Right atrium auricular region (tissue), 2 donors: ENCODE measurements at places on chromosomes 4 and X.

DNA sequence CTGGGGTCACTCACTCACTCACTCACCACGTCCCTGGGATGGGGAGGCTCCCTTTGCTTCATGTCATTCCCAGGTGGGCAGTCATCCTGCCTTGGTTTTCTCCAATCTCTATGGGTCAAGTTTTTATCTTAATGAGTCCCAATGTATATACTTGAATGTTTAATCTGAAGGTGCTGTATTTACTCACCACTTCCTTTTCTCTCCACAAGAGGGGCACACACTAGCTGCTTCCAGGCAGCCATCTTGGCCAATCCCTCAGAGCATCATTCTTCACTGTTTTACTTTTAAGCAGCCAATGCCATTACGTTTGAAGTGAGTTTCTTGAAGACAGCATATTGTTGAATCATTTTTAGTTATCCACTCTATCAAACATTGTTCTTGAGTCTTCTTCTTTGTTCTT, 153.4 kb upstream of the ARSJ start:
- no peak for DNase-seq

- DNase-seq: no peak
Observed at GRCh38 chrX:13699183-13699826, 10.4 kb downstream of the RAB9A start.

DNA sequence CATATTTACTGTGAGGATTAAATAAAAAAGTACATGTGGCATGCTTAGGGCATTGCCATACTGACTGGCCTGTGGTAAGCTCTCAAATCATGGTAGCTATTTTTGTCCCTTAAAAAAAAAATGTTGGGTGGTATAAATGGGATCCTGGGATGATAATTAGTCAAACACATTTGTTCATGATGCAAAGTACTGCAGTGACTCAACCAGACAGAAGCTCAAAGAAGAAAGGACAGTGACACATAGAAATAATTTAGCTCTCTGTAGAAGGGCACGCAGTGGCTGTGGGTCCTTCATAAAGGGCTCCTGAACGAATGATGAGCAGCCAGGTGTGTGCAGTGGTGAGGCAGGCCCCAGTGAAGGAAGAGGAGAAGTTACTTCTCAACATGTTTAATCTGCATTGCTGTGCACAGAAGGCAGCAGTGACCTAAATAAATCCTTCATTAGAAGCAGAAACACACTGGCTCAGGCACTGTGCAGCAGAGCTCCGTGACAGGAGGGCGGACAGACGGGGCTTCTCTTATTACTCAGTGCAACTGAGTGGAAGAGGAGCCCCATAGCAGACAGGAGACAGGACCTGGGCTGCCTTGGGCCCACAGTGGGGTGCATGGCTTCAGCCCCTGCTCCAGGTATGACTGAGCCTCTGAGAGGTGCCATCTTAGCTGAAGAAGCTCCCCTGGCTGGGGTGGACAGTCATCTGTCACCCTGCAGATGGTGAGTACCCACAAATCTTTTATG, 20.3 kb downstream of the HS3ST1 start:
- DNase-seq: no peak

DNA sequence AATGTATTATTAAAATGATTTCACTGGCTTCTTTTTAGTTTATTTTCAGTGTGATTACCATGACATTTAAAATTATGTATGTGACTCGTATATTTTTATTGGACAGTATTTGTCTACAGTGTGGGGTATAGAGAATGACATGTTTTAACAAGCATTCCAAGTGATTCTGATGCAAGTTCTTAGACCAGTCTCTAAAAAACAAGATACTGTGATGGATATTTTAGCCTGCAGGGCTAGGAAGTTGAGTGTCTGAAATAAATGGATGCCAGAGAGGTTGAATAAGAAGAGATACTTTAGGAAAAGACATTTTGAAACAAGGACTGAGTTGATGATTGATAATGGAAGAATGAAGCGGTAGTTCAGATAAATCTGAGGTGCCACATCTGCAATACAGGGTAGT, 3.5 kb upstream of the MAD2L1 start:
- DNase-seq: no peak

DNA sequence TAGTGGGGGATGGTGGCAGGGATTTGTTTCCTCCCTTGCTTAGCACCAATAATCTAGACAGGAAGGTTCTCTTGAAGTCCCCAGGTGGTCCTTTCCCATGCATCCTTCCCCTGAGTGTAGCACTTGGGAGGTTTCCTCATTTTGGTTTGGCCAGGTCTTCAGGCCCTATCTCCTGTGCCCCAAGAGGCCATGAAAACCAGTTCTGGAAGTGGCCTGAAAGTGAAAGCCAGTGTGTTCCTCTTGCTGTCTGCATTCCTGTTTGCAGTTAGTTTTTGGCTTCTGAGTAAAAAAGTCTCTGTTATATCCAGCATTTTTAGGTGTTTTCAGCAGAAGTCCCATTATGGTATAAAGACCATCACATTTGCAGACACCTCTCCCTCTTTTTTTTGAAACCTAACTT, 59.5 kb downstream of the MTM1 start:
- DNase-seq: no peak

- no peak for DNase-seq
Observed at GRCh38 chr4:53890461-53890860, 173.9 kb downstream of the CHIC2 start.

GRCh38 chr4:74628852-74629620, 165.3 kb downstream of the BTC start:
- no peak for DNase-seq

DNA sequence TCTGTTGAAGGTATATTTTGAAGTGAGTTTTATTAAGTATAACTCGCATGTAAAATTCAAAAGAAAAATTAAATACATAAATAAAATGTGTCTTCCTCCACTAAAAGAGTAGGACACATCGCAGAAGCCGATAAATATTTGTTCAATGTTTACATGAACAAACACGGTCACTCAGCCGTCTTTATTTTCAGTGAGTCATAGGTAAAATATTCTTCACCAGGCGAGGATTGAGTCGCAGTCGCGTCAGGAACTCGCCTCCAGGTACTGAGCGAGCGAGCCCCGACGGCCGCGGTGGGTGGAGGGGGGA, 271 bp upstream of the FUNDC2 start:
- DNase-seq: no peak

DNA sequence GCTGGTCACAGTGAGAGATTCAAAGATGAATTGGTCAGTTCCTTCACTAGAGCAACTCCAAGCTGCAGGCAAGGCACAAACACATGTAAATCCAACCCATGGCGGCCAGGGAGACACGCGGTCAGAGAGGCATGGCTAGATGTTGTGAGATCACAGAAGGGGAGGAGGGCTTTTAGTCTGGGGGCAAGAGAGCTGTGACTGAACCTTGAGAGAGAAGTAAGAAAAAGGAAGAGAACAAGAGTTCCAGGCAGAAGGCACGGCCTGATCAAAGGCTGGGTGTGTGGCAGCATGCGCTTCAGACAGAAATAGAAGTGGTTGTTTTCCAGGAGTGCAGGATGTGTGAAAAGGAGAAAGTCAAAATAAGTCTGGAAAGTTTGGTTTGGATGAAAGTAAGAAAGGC, 15.9 kb downstream of the CCDC149 start:
- DNase-seq: no peak

DNA sequence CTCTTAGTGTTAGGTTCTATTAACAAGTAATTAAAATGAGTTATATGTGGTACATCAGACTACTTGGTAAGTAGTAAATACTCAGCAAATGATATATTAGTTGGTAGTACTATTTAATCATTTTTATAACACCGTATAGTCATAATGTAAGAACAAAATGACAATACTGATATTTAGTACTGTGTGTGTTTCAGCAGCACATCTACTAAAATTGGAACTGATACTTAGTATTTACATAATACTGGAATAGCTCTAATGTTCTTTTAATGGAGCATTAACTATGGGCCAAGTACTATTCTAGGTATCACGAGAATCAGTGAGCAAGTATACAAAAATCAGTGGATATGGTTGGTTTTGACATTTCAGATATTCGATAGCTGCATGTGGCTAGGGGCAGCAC, 35.3 kb downstream of the ERVMER34-1 start:
- no peak for DNase-seq

DNA sequence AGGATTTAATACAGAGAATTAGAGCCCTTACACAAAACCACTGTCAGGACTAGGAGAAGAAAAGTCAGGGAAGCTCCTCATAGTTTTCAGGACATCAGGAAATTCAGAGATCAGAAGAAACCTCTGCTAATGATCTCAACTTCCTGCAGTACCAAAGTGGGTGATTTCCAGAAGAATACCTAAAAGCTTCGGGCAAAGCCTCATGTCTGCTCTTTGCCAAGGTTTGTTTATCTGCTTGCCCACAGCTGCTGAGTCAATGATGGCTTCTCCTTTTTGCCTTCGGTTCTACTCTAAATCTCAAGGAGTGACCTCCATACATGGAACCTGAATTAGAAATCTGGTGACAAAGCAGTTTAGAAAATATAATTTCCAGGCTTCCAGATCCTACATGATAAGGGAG, 68.4 kb downstream of the USP38 start:
- no peak for DNase-seq

DNA sequence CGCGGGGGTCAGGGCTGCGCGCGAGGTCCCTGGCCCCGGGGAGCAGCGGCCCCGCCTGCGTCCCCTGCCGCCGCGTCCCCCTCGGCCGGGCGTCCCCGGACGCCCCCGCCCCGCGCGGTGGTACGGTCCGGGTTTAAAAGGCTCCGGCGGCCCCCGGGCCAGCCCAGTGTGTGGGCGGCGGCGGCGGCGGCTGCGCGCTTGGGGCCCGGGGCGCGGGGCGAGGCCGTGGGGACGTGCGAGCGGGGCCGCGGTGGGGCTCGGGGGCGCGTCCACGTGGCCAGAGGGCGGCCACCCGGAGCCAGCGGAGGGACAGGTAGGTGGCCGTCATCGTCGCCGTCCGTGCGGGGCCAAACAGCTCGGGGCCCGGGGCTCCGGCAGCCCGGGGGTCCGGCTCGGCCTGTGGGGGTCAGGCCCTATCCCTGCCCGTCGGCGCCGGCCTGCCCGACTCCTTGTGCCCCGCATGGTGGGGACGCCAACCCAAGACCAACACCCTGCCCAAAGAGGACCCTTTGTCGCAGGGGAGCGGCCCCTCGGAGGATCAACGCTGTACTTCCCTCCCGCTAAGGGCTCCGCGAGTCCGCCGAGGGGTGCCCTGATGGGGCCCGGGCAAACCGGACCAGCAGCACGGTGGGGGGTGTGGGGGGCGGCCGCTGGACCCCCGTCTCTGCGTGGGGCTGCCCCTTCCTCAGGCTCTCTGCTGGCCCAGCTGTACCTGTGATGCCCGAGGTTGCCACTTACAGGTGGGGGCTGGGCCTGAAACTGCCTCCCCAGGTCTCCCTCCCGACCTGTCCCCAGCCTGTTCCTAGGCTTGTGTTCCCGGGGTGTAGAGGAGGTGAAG, at the start of gene PLXNA3:
TSS of gene PLXNA3 (plus strand) at position 166 of the 838 bp plus-strand sequence. CDS start 1,903 bp downstream, outside the sequence.
- no peak for DNase-seq

GRCh38 chr4:20805716-20806115, 105.5 kb downstream of the PACRGL start:
- no peak for DNase-seq

DNA sequence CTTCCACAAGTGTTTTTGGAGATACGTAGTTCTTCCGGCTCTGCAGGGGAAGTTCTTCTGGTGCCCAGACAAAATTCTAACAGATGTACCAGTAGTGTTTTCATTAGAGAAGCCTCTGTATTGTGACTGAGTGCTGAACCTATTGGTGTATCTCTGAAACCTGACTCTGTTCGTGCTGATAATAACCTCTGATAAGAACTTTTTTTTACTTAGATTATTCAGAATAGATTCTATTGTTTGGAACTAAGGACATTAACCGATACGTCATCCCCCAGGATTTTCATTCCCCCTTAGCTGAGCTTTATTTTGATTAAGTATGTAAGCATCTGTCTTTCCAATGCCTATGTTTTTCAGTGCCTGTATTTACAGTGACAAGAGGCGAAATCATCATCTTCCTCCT, 362.9 kb downstream of the PDGFC start:
- no peak for DNase-seq

DNA sequence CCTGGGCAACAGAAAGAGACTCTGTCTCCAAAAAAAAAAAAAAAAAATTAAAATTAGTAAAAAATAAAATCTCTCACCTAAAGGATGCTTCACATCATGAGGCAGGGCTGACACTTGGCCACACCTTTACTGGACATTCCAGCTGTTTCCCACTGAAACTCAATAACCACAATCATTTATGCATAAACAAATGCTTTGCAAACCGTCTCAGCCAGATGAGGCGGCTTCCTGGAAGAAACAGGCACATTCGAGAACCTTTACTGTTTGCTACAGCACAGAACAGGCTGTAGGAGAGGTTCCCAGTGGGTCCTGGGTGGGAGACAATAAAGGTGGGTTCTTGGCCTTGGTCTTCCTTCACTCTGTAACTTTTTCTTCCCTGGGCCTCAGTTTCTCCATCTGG, 10.9 kb upstream of the TBC1D14 start:
- no peak for DNase-seq

DNA sequence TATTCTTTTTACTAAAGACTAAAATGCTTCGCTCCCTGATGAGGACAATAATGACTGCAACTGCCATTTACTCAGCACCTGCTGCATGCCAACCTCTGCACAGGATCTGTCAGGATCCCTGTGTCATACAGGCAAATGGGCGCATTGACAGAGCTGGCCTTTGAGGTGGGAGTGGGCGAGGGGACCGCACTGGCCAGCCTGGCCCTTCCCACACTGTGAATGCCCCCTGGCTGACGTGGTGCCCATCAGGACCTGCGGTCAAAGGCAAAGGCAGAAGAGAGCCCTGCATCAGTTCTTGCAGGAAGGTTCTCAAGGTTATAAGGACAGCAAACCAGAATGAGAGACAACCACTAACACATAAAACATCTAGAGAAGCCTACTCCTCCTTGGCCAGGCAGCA, 67.9 kb downstream of the HAUS3 start:
- no peak for DNase-seq

DNA sequence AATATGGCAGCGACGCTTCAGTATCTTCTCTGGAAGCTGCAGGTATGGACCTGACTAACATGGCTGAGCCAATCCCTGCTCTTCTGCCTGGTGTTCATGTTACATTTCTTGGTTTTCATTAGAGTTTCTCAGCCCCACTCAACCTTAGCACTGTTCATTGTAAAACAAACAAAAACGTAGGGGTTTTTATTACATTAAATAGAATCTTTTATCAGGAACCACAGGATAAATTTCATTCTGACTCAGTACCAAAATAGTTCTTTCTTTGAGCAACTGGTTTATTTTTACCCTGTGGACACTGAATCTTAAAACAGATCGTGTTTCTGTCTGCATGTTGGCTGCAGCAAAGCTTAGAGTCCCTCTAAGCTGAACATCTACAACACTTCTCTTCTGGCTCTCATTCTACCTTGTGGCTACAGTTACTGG, 27.1 kb downstream of the FHIP1A start:
- DNase-seq: no peak

GRCh38 chrX:16870095-16870861, at the start of gene RBBP7:
RBBP7 (minus strand) TSS chrX:16870362; CDS start chrX:16870053, 309 bp downstream.
- DNase-seq: peak; percentile 90

GRCh38 chrX:94901849-94902248, 1227.8 kb downstream of the FAM133A start:
- DNase-seq: no peak

DNA sequence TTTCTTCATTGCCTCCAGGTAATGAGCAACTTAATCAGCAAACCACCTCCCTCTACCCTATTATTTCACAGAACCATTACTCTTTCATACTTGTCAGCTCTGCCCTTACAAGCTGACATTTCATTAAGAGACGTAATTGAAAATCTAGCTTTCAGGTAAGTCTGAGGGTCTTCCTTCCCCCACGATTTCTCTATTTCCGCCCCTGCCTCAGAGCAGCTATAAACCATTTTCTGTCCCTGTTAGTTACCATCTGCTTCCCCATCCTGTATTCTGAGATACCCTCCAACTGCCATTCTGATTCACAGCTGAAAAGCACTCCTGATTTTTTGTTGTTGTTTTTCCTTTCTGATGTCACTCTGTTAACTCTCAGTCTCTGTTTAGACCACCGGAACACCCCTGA, 37.1 kb downstream of the SH3RF1 start:
- DNase-seq: no peak

- no peak for DNase-seq
Observed at GRCh38 chrX:134806707-134807038, 148.4 kb upstream of the PLAC1 start.
